NCI-H774 (cell line): ENCODE measurements at places on chromosomes 1 and 21.

DNA sequence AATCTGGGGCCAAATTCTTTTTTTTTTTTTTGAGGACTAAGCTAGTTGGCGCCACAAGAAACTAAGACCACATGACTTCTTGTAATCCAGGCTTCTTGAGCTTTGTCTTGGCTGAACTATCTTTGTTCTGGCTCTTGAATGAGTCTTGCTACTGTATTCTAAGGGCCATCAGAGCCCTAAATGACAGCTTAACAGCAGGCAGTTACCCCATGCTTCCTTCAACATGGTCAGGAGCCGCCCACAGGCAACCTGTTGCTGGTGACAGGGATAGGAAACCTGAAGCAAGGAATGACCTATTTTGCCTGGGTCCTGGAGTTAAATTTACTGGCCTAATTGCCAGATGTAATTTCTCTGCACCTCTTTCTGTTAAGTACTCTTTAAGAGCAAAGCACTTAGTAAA is 188.2 kb upstream of the PLXNA2 start:
- no peak for DNase-seq

DNA sequence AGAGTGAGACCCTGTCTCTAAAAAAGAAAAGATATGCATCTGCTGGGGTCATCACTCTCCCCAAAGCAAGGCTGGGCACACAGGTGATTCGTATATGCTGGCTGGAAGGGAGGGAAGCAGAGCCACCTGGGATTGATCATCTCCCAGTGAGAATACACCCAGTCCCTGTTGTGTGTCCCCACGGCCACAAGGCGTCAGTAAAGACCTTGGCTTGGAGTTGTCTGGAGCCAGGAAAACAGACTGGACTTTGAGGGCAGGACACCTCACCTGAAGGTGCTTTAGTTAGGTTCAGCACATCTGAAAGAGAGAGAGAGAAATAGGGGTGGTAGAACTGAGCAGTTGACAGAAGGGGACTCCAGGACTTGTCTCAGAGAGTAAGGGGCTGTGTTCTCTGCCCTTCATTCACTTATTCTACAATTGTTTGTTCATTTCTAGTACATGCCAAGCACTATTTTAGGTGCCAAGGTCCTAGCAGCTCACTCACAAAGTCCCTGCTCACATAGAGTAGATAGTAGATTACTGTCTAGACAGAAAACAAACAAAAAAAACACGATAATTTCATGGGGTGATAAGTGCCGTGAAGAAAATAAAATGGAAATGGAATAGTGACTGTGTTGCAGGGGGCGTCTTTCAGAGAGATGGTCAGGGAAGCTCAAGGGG is 13.5 kb downstream of the CITED4 start:
- DNase-seq, result peak; percentile 88

- DNase-seq, result no peak
These were observed 35.1 kb upstream of the ERRFI1 start for GRCh38 chr1:8061210-8061609.

DNA sequence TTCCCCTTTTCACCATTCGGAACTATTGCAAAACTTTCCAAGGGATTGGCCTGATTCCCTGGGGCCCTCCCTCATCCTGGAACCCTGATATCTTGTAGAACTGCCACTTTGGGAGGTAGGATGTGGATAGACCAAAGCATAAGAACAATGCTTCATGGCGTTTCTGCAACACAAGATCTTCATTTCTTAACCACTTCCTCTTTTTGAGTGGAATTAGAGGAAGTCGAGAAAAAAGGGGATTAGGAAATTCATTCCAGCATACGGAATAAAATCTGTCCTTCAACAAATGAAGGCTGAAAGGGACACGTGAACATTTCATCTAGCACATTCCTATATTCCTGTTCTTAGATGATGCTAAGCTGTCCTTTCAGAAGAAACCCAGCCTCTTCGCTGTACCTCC is 149.3 kb downstream of the HUNK start:
- no peak for DNase-seq

DNA sequence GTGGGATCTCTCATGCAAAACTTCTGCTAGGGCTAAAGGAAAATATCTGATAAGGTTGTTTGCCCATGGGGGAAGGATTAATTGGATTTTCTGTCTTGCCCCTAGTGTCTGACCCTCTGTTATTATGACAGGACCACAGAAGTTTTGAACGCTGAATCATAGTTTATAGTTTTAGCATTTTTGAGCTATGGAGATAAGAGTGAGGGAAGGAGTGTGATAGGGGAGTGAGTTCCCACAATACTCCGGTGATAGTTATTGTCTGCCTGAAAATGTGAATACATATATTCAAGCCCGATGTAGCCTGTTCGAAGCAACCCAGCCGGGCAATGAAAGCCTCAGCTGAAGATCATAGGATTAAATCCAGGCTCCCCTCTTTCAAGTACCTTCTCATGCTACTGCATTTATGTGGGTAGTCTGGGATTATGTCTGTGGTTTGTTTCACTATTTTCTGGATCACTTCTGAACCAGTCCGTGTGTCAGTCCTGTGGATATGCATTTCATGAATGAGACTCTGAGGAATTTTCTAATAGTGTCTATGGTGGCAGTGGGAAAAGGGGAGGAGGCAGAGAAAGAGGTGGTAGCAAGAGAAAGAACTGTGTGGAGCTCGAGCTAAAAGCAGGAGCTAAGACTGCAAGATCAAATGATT is 258.7 kb downstream of the DISC1 start:
- no peak for DNase-seq

DNA sequence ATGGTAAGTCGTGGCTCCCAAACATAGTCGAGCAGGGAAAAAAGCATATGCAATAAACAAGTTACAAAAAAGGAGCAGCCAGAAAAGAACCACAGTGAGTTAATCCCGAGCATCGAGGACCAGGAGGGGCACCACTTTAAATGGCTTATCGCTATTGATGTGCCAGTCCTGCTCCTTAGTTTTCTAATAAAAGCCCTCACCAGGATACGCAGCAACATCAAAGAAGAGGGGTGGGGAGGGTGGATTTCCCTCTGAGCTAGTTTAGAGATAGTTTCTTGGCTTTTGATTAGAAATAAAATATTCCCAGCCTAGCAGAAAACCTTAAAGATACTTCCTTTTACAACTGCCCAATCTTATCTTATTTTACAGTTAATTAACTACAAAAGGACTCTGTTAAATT is 170.4 kb downstream of the GABPA start:
- no peak for DNase-seq

DNA sequence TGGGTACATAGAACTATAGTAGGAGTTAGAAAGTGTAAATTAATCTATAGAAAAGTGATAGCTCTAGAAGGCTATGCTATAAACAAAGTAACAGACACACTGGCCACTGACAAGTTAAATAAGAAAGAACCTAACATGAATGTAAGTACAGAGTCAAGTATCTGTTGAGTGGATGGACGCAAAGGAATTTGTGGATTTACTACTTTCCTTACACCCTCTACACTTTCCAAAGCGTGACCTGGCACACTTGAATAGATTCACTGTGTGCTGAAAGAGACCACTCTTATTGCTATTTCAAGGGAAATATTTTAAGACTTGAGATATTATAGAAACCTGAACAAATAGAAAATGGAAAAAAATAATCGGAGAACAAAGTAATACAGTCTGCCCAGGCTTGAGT is 142.8 kb upstream of the SAMSN1 start:
- DNase-seq, result no peak

DNA sequence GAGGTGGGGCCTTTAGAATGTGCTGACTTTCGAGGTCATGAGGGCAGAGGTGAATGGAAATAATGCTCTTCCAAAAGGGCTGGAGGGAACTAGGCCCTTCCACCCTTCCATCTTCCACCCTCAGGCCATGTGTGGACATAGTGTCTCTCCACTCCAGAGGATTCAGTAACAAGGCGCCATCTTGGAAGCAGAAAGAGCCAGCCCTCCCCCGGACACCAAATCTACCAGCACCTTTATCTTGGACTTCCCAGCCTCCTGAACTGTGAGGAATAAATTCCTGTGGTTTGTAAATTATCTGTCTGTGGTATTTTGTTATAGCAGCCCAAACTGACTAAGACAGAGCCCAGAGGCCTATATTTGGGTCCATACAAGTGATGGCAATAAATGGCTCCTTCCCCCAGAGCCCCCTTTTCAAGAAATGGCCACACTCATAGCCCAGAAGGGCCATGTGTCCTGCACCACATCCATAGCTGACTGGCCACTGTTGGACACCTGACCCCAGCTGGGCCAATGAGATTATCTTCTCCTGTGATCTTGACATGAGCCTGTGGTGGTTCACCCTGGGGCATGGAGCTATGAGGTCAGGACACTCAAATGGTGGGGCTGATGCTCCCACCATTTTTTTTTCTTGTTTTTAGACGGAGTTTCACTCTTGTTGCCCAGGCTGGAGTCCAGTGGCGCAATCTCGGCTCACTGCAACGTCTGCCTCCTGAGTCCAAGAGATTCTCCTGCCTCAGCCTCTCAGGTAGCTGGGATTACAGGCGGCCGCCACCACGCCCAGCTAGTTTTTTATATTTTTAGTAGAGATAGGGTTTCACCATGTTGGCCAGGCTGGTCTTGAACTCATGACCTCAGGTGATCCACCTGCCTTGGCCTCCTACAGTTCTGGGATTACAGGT is 114.9 kb downstream of the RRAGC start:
- DNase-seq, result no peak

GRCh38 chr1:77655431-77655974 is 27.0 kb downstream of the ZZZ3 start:
- DNase-seq, result peak; percentile 87

DNA sequence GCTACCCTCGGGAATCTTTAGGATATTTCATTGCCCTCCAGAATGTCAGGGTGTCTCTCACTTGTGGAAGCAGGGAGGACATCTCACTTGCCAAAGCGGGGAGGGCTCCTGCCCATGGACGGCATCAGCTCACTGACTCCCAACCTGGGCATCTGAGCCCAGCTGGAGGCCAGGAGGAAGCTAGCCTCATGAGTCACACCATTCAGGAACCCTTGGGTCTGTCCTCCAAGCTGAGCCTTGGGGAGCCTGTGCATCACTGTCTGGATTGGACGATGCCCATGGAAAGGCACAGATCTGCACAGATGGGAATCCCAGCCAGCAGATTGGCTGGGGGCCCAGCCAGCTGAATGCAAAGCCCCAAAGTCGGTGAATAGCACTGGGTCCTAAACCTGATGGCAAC is 25.2 kb downstream of the WNT3A start:
- DNase-seq, result no peak

GRCh38 chr1:171431994-171432393 is 53.3 kb upstream of the PRRC2C start:
- DNase-seq, result no peak

GRCh38 chr1:151994956-151995355 is 1.3 kb upstream of the S100A10 start:
- no peak for DNase-seq

GRCh38 chr1:45721207-45721606 is 29.2 kb downstream of the IPP start:
- DNase-seq, result no peak

DNA sequence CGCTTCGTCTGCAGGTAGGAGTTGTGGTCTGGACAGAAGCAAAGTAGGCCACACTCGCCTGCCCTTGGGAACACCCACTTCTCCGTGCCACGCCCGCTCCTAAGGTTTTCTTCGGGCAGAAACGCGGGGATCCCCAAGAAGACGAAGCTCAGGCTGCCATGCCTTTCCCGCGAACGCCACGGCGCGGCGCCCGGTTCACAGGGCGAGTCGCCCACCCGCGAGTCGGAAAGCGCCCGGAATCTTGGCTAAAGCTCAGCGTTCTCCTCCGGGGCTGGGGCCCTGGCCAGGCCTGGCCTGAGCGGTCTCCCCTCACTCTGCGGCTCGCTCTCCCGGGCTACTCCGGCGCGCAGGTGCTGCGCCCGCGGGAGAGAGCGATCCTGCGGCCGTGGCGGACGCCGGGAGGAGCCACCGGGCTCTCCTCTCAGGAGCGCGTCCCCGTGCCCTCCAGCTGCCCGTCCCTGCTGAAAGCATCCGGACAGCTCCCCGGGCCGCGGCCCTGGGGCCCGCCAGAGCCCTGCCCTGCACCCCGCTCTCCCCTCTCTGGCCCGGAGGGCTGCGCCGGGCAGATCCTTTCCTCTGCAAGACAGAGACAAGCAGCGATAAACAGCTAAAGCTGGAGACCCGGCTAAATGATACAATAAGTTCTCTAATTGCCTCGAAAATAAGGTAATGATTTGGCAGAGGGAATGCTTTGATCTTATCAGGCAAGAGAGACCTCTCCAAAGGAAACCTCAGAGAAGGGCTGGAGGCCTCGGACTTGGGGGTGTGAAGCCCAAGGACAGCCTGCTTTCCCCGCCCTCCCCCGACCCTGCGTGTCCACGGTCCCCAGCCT is 6.7 kb upstream of the WNT2B start:
- DNase-seq, result peak; percentile 29

- no peak for DNase-seq
These were observed 209.0 kb downstream of the AMY1C start for GRCh38 chr1:103958699-103959098.

- DNase-seq, result peak; percentile 87
These were observed at the start of gene GLIS1 for GRCh38 chr1:53739109-53739681. Gene GLIS1, minus strand, starts transcription at chr1:53739164. Its CDS starts 1,100 bp downstream, at chr1:53738064.

DNA sequence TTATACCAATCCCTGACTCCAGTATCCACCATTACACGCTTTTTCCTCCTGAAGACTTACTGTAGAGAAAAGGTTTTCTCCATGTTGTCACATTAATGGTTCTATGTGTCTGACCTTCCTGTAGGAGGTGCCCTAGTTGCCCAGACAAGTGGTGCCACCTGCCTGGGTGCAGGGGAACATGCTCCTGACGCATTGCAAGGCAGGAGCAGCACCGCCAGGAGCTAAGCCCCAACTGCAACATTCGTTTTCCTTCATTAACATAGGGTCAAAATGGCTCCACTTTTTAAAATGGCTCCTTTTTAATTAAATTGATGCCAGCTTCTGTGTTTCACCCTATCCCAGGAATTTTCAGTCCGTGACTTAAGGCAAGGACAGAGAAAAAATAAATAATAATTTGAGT is 220.1 kb upstream of the SAMSN1 start:
- no peak for DNase-seq

DNA sequence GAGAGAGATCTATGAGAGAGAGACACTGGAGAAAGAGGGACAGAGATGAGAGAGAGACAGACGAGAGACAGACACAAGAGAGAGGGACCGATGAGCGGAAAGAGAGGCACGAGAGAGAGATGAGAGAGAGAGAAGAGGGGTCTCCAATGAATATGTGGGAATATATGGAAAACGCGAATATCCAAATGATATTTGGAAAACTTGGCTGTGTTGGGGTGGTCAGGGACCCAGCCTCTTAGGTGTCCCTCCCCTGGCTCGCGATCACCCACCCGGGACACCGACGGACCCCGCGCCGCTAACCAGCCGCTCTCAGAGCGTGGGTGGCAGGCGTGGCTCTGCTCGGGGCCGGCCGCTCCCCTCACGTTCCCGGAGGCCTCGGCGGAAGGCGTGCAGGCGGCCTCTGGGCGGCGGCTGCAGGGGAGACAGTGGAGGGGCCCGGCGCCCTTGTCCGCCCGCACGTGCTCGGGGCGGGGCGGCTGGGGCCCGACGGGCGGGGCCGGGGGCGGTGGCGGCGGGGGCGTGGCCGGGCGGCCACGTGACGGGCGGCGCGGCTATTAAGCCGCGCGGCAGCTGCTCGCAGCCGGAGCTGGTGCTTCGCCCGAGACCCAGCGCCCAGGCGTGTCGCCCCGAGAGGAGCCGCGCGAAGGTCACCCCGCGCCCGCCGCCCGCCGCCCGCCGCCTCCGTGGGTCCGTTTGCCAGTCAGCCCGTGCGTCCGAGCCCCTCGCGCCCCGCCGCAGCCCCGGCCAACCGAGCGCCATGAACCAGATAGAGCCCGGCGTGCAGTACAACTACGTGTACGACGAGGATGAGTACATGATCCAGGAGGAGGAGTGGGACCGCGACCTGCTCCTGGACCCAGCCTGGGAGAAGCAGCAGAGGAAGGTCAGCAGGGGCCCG is at the start of gene ACTN2:
ACTN2 (plus strand) TSS at position 583 of the 898 bp plus-strand sequence; CDS start at position 758, 175 bp downstream.
- no peak for DNase-seq
